Activated T-helper 2 cell treated with anti-CD3 and anti-CD28 coated beads, Interferon-gamma antibody, Interleukin-2, Interleukin-4, amounts not matched to agents 10 μg/mL and 5 μg/mL and 100 μg/mL, durations not matched to agents 14 hours and 24 hours and 36 hours (primary cell): ENCODE measurements at places on chromosomes 3 and 15. TPM values are rescaled to one million over a fixed set of nuclear protein-coding genes. Genes with fewer than 3 reads are reported as not detected.

Gene GOLGA6B
- total RNA-seq: not detected in 2 replicates

Gene ERICH6
- 0.21 and 0.39 TPM in 2 replicates for total RNA-seq

Gene GHRL
- total RNA-seq: 0.98 and 2.1 TPM in 2 replicates

DNA sequence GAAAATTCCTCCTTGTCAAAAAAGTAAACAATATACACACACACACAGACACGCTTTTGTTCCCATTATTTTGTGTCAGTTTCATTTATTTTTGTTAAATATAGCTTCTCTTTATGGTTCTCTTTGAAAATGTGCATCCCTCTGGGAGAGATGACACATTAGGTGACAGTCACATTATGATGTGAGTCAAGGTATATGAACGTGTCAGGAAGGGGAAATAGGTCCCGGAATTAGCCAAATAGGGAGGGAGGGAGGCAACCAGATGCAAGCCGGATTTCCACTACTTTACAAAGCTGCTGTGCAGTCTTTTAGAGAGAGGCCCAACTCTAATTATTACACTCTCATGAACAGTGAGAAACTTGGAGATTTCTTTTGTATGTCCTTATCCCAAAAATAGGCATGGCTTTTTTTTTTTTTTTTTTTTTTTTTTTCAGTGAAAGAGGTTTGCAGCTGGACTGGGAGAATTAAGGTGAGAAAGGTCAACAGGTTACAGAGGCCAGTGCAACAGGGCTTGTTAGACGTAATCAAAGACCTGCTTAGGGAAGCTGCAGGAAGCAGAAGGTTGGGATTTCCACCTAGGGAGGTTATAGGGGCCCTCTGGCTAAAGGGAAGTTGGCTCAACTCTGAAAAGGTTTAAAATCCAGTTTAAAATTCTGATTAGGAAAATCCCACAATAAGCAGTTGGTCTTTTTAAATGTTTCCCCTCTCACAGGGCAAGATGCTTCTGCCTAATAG is 240.5 kb upstream of the UBE2E1 start:
- DNase-seq: no peak

- no peak for DNase-seq
Measured at GRCh38 chr15:78708713-78709260, 67.8 kb upstream of the CHRNB4 start.

DNA sequence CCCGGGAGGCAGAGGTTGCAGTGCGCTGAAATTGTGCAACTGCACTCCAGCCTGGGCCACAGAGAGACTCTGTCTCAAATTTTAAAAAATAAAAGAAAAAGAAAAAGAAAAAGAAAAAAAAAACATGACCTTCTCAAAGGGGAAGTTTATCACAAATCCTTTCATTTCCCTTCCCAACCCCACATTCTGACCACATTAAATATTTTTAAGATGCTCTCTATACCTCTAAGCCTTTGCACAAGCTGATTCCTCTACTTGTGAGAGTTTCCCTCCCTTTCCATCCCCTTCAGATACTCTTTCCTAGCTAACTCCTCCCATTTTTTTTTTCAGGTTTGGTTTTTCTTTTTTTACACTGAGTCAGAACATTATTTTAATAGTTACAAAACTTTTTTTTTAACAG is 4.0 kb downstream of the HIGD1A start:
- no peak for DNase-seq

- DNase-seq: no peak
Measured at GRCh38 chr3:48226939-48227338, 3.6 kb downstream of the CAMP start.

GRCh38 chr15:33545866-33546265 is 235.1 kb downstream of the RYR3 start:
- DNase-seq: no peak

- no peak for DNase-seq
Measured at GRCh38 chr3:10119376-10119775, 3.9 kb downstream of the BRK1 start.

DNA sequence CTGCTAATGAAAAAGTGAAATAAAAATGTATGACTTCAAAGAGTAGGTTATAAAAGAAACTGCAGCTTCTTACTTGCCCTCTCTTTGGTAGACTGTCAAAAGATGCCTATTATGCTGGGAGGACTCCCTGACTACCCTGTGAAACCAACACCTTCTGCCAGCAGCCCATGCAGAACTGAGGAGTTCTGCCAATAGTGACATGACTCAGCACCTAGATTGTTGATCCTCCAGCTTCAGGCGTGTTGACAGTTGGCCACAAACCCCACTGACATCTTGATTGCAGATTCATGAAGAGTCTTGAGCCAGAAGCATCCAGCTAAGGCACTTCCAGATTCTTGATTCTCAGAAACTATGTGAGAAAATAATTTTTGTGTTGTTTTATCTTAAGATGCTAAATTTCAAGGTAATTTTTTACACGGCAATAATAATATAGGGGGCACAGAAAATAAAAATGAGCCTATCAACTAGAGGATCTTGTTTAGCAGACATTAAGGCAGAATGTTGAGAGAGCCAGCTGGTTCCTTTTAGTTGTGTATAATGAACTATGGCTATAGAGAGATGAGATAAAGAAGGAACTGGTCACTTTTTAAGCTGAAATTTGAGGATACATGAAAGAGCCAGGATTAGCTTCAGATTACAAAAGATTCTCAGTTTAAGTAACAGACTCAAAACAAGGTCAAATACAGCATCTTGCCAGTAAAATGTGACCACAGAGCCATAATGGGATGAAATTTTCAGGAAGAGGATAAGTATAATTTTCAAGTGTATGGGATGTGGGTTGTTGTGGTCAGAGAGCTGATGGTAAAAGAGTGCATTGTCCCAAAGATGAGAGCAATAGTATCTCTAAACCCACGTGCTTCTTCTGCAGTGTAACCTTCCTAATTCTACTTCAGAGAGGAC is 588.7 kb upstream of the CBLB start:
- DNase-seq: peak; percentile 12

- no peak for DNase-seq
Measured at GRCh38 chr3:169661361-169662131, 2.0 kb downstream of the MECOM start.
